D721Med (cell line): ENCODE measurements at places on chromosomes 1 and 21.

GRCh38 chr1:151475175-151475574, 15.9 kb upstream of the POGZ start:
- no peak for DNase-seq

DNA sequence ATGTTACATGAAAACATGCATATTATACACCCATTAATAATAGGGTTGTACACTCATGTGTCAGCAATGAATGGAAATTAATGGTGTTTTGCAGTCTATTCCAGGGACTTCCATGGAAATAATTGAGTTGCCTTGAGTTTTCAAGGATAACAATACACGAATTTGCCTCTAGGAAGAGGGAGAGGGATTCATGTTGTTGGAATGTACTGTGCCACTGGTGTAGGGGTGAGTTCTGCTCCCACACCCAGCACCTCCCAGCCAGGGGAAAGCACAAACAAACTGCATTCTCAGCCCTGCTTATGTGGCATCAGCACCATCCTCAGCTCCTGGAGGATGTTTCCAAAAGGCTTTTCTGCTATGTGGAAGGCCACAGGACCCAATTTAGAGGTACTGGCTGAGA, 57.8 kb downstream of the BCAR3 start:
- DNase-seq: no peak

- DNase-seq: no peak
Observed at GRCh38 chr21:16211339-16212303, 481.8 kb downstream of the USP25 start.

GRCh38 chr1:64228167-64228957, 24.9 kb downstream of the UBE2U start:
- DNase-seq: no peak

DNA sequence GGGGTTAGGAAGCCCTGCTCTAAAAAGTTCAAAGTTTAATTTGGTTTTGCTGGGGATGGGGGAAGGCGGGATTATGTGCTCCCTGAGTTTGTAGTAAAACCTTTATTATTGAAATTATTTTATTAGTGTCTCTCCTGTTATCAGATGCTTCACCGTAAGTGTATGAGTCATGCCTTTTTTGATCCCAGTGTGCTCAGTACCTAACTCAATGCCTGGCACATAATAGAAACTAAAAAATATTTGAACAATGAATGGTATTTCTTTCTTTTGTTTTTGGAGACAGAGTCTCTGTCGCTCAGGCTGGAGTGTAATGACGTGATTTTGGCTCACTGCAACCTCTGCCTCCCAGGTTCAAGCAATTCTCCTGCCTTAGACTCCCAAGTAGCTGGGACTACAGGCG, 6.4 kb downstream of the SNRPE start:
- DNase-seq: no peak

GRCh38 chr1:235939480-235939775, 72.7 kb upstream of the LYST start:
- DNase-seq: no peak

DNA sequence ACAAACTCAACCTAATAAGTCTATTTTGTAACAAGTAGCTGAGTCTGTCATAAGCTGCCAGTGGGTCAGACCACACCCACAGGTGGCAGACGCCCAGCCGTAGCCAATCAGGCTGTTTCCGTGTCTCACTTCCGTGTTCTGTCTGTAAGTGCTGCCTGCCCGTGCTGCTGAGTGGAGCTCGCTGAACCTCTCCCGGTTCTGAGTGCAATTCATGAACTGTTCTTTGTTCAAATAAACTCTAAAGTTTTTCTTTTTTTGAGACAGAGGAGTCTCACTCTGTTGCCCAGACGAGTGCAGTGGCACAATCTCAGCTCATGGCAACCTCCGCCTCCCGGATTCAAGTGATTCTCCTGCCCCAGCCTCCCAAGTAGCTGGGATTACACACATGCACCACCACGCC, 25.1 kb downstream of the POFUT2 start:
- DNase-seq: no peak

DNA sequence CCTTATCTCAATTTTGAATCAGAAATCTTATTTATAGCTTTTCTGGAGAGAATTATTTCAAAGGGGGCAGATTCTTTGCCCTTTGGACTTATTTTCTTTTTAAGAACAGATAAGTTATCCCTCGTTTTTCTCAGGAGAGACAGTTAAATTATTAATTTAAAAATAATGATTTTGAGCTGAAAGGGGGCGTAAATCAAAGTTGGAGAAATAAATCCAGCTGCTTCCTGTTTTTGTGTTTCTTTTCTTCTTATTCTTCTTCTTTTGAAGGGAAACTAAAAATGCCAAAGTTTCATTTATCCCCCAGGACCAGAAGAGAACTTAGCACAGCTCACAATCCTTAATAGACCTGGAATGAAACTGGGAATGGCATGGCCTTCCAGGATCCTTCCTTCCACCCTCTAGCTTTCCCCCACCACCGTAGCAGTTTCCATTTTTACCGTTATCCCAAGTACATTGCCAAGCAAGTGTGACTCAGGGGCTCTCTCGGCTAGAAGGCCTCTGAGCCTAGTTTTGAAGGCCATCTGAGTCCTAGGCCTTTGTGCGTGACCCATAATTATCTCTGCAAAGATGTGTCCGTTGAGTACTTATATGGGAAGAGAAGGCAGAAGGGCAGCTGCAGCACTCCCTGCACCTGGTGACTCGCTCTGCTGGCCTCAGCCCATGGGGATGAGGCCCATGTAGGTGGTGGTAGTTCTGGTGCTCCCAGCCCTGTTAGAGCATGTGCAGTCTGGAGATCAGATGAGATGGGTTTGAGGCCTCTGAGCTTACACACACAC, 181.7 kb downstream of the ROR1 start:
- DNase-seq: no peak

DNA sequence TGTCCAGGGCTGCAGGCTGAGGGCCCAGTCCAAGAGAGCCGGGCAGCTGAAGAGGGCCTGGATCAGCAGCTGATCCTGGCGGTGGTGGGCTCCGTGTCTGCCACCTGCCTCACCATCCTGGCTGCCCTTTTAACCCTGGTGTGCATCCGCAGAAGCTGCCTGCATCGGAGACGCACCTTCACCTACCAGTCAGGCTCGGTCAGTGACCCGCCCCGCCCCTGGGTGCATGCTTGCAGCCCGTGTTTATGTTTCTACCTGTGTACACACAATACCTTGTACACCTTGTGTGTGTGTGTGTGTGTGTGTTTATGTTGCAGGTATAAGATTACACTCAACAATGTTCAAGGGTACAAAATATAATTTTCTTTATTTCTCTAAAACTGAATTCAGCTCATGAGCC, 13.0 kb downstream of the TIE1 start:
- no peak for DNase-seq

- DNase-seq: no peak
Observed at GRCh38 chr21:29305068-29305467, 6.3 kb downstream of the BACH1 start.

DNA sequence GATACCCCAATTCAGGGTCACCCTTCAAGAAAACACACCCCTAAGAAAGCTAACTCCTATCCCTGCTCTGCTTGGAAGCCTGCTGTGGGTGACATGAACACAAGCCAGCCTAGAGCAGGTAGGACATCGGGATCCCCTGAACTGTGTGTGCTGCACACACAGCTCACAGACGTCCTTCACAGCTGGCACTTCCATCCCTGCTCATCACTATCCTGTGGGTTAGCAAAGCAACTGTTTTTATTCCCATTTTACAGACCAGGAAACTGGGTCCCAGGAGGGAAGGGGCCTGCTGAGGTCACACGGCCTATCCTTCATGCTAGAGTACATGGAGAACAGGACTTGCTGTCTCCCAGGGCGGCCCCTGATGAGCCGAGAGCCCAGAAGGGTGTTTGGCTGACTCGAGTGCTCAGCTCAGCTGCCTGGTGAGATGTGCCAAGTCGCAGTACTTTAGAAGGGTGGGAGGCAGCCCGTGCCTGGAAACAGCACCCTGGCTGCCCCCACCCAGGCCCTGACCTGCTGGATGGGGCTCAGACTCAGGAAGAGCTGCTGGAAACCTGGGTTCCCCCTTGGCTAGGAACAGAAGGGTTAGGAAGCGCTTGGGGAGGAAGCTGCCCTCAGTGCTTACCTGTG, 28.3 kb upstream of the BTG2 start:
- DNase-seq: no peak

DNA sequence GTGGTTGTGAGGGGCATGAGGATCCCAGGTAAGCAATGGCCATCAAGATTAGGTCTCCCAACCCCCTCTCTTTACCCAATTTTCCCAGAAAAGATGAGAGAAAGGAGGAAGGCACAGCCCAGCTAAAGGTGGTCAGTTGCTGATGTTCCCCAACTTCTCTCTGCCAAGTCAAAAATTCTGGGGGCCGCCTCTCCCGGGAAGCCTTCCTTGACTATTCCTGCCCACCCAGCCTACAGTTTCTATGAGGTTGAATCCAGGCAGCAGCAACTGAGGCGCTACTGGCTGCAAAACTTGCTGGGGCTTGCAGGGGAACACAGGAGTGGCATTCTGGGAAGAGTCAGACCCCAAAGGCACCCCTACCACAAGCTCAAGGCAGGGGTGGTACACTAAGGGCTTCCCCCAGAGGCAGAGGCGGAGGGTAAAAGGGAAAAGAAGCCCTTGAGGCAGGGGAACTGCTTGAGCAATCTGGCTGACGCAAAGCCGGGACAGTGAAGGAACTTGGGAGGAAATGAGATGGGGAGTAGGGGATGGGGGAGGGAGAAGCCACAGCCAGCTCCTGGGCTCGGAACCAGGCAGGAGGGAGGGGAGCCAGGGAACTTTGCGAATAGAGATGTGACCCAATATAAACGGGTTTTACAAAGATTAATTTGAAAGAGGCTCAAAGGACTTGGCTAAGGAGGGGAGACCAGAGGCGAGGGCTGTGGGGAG, 31.2 kb downstream of the SDC3 start:
- no peak for DNase-seq

GRCh38 chr1:51299981-51300670, 30.2 kb downstream of the TTC39A start:
- no peak for DNase-seq

DNA sequence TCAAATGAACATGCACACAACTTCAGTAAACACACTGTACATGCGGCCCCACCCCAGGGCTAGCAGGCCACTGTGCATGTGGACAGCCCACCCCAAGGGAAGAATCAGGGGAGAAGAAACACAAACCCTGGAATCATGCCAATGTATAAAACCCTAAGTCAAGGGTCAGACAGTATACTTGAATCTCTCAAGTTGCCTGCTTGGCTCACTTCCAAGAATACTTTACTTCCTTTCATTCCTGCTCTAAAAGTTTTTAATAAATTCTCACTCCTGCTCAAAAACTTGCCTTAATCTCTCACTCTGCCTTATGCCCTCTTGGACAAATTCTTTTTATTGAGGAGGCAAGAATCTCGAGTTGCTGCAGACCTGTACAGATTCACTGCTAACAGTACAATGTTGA, 231.2 kb upstream of the CACYBP start:
- DNase-seq: no peak

GRCh38 chr1:10304295-10304694, 93.9 kb downstream of the KIF1B start:
- DNase-seq: no peak
